ENCODE measurements at places on chromosomes 7 and 10.

GRCh38 chr7:142606081-142606480 lies 143.2 kb upstream of the PRSS1 start:
- no peak for DNase-seq

GRCh38 chr10:130778166-130778545 lies 533.4 kb downstream of the TCERG1L start:
- no peak for DNase-seq

DNA sequence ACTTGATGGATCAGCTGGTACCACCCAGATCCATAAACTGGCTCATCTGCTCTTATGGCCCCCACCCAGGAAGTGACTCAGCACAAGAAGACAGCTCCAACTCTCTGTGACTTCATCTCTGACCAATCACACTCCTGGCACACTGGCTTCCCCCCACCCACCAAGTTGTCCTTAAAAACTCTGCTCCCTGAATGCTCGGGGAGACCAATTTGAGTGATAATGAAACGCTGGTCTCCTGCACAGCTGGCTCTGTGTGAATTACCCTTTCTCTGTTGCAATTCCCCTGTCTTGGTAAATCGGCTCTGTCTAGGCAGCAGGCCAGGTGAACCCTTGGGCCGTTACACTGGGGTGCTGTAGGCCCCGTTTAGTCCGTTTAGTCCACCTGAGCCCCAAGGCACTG lies 23.4 kb upstream of the BNIP3 start:
- DNase-seq: no peak

DNA sequence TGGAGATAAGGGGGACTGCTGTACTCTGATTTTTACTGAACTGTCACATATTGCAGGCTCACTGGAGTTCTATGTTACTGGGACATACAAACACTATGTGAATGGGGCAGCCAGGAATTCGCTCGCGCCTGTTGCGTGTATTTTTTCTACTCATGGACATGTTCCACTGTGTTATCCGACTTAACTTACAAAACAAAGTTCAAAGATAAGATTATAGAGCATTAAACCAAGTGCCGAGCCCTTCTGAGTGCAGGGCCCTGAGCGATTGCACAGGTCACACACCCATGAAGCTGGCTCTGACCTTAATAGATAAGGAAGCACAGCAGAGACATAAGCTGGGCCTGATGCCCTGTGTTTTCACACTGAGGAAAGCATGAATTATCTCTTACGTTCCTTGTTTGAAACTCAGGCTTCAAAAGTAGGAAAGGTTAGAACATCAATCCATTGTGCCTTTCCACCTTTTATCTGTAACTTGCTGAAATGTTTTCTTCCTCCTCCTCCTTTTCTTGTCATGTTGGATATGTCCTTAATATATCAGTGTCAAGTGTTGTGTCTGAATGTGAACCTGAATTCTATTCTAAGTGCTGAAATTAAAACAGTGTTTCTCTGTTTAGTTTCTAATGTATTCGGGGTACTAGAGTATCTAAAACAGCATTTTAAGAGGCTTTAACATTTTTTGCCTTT lies 273.8 kb downstream of the AUTS2 start:
- DNase-seq: no peak

DNA sequence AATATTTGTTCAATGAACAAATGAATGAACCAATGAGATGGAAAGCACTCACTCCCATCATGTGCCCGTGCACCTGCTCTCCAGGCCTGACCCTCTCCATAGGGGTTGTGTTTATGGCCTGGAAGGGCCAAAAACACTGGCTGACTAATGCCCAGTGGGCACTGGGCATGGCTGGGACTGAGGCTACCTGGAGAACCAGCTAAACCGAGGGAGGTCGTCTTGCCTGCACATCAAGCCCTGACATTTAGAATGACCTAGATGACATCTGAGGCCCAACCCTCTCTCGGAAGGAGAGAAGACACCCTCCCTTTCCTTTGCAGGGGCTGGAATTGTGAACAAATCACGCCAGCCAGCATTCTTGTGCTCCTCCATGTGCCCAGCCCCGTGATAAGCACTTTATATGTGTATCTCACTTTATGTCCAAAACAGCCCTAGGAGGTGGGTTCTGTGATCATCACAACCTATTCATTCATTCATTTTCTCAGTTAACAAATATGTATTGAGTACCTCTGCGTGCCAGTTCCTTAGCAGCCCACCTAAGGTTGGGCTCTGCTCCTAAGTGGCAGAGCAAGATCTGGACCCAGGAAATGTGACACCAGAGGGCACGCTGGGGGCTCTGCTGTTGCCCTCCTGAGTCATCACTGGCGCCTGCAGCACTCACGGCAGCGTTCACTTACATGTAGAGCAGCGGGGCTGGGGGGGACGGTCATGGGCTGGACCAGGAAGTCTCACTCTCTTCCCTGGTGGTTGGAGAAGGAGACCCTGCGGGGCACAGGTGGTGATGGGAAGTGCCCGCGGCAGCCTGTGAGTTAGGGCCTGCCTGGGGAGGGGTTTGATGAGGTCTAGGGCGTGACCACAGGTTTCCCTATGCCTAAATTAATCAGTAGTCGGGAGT lies 52.0 kb downstream of the TSPAN15 start:
- no peak for DNase-seq

GRCh38 chr7:103551016-103551415 lies 105.0 kb upstream of the SLC26A5 start:
- DNase-seq: no peak
